ENCODE measurements at places on chromosomes 5 and 9. TPM values are rescaled to one million over a fixed set of nuclear protein-coding genes. Genes with fewer than 3 reads are reported as not detected.

- no peak for DNase-seq
These were observed 42.4 kb downstream of the LRSAM1 start for GRCh38 chr9:127493592-127494303.

GRCh38 chr9:114701988-114702387 lies 20.0 kb upstream of the TEX48 start:
- no peak for DNase-seq

GRCh38 chr5:158317507-158317906 lies 458.6 kb upstream of the CLINT1 start:
- no peak for DNase-seq

DNA sequence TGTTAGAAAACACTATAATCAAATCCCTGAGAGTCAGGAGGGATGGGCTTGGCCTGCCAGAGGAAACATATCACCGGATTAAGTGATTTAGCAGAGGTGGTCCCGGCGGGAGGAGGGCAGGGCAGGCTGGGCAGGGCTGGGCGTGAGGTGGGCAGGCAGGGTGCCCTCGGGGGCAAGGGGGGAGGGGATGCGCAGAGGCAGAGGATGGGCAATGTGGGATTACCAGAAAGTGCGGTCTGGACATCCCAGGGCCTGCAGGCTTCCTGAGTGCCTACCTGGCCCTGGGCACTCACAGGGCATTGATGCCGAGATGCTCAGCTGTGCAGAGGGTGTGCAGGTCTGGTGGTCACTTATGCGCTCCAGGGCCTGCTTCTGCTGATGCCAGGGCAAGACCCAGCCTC lies 115.2 kb downstream of the ADAMTS2 start:
- DNase-seq, result no peak

GRCh38 chr9:30507166-30507565 lies 1877.3 kb upstream of the ACO1 start:
- DNase-seq, result no peak

GRCh38 chr5:127599320-127599719 lies 49.6 kb upstream of the CTXN3 start:
- DNase-seq, result no peak

The RALGDS gene
- 21.7 TPM for total RNA-seq

The GDA gene
- total RNA-seq, result not detected

The ABO gene
- not detected for total RNA-seq

The TRAF2 gene
- 8.1 TPM for total RNA-seq
